ENCODE measurements at places on chromosomes 11 and 22. TPM values are rescaled to one million over a fixed set of nuclear protein-coding genes. Genes with fewer than 3 reads are reported as not detected.
A peak's percentile ranks its signal among the peaks of the same experiment; 100 is the strongest.

The TTC36 gene
- 2.2 TPM for total RNA-seq

- no peak for DNase-seq
- H3K27me3 ChIP-seq: no peaks in the 10 kb centered on the region
- no peak overlapping the region for H3K4me3 ChIP-seq
- peaks cover 3% of the 10 kb centered on the region for H3K36me3 ChIP-seq
- H3K4me1 ChIP-seq: peaks cover 34% of the 10 kb centered on the region
Observed at GRCh38 chr11:73323464-73323863, 15.4 kb downstream of the ARHGEF17 start.

- no peak for DNase-seq
- no peak overlapping the region for H3K4me3 ChIP-seq
- peaks cover 2% of the 10 kb centered on the region for H3K4me1 ChIP-seq
- H3K36me3 ChIP-seq: no peaks in the 10 kb centered on the region
Observed at GRCh38 chr11:70616317-70616716, 218.0 kb downstream of the CTTN start.

The MED15 gene
- total RNA-seq: 77.8 TPM

- peaks cover 26% of the 10 kb centered on the region for H3K4me1 ChIP-seq
- H3K27ac ChIP-seq: peak overlapping the region; percentile 13
- no peak overlapping the region for H3K4me3 ChIP-seq
- H3K27me3 ChIP-seq: peaks cover 6% of the 10 kb centered on the region
Observed at GRCh38 chr22:28978158-28978557, 83.5 kb downstream of the C22orf31 start.

The OR8D1 gene
- not detected for total RNA-seq

DNA sequence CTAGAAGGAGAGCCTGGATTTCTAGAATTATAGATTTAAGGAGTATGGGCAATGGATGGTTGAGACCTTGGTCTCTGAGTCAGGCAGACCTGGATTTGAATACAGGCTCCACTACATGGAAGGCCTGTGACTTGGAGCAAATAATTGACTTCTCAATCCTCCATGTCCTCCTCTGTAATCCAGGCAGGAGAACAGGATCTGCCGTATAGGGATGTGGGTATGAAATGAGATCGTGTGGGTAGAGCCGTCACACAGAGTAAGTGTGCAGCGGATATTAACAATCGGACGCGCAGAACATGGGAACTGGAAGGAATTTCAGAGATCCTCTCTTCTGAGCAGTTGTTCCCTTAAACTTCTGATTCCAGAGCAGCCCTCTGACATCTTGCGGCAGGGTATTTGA is 11.5 kb upstream of the TMPRSS13 start:
- peaks cover 9% of the 10 kb centered on the region for H3K4me1 ChIP-seq
- H3K4me3 ChIP-seq: no peak overlapping the region
- no peak overlapping the region for H3K27ac ChIP-seq
- H3K36me3 ChIP-seq: no peaks in the 10 kb centered on the region

GRCh38 chr11:17506942-17507341 is 30.3 kb upstream of the ABCC8 start:
- peaks cover 30% of the 10 kb centered on the region for H3K27me3 ChIP-seq
- no peaks in the 10 kb centered on the region for H3K4me1 ChIP-seq
- H3K27ac ChIP-seq: no peak overlapping the region
- H3K4me3 ChIP-seq: no peak overlapping the region

The FADS3 gene
- total RNA-seq: 23.7 TPM

The RBMXL2 gene
- total RNA-seq: not detected

The PDGFD gene
- 8.0 TPM for total RNA-seq

GRCh38 chr11:124762624-124763155 is 600 bp upstream of the ESAM start:
- DNase-seq: no peak
- peaks cover 3% of the 10 kb centered on the region for H3K36me3 ChIP-seq
- peaks cover 41% of the 10 kb centered on the region for H3K27me3 ChIP-seq
- peak overlapping the region; percentile 85 for H3K4me3 ChIP-seq
- H3K4me1 ChIP-seq: peaks cover 17% of the 10 kb centered on the region

- no peak overlapping the region for H3K4me3 ChIP-seq
- no peaks in the 10 kb centered on the region for H3K36me3 ChIP-seq
- no peaks in the 10 kb centered on the region for H3K4me1 ChIP-seq
- no peak for DNase-seq
- H3K27ac ChIP-seq: no peak overlapping the region
Observed at GRCh38 chr22:44638971-44639760, 62.8 kb upstream of the PRR5 start.

GRCh38 chr11:75077316-75077715 is 19.4 kb downstream of the OR2AT4 start:
- H3K27me3 ChIP-seq: peaks cover 11% of the 10 kb centered on the region
- H3K4me3 ChIP-seq: no peak overlapping the region
- H3K27ac ChIP-seq: no peak overlapping the region
- H3K4me1 ChIP-seq: peaks cover 6% of the 10 kb centered on the region
- no peak for DNase-seq
- H3K36me3 ChIP-seq: no peaks in the 10 kb centered on the region

DNA sequence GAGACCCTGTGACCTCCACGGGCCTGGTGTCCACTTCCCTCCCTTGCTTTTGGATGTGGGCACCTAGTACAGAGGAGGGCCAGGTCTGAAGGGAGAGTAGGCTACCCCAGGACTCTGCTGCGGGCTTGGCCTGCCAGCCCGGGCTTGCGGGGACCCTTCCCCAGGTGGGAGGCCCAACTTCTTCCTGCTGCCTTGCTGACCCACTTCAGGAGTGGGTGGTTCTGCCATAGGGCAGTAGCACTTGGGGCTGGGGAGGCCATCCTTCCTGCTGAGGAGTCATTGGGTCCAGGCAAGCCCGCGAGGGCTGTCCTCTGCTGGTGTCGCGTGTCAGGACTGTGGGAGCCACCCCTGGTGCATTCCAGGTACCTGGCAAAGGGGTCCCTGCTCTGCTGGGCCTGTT is 1250.0 kb downstream of the BRD1 start:
- peaks cover 23% of the 10 kb centered on the region for H3K27me3 ChIP-seq
- H3K27ac ChIP-seq: no peak overlapping the region
- H3K4me1 ChIP-seq: no peaks in the 10 kb centered on the region
- DNase-seq: no peak
- peaks cover 1% of the 10 kb centered on the region for H3K36me3 ChIP-seq

DNA sequence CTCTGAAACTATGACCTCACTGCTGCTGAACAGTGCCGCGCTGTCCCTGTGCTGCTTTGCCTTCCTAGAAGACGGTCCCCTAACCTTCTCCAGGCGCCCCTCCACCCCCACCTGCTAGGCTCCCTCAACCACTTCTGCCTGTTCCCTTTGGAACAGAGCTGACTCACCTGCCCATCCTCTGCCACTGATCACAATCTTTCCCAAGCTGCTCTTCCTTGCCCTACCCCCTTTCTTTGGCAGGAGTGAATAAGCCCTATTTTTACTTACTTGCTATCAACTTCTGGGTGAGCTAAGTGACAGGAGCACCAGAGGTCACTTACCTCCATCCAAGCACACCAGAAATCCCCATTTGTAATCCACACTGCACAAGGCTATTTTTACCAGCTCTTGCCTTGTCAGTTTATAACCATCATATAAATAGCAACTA is 116.0 kb upstream of the BID start:
- no peak overlapping the region for H3K4me3 ChIP-seq
- no peaks in the 10 kb centered on the region for H3K4me1 ChIP-seq
- H3K27ac ChIP-seq: no peak overlapping the region
- no peaks in the 10 kb centered on the region for H3K27me3 ChIP-seq
- peaks cover 10% of the 10 kb centered on the region for H3K36me3 ChIP-seq

The DEUP1 gene
- total RNA-seq: 1.7 TPM

Data from progenitor cell of endocrine pancreas (in vitro differentiated cells).